ENCODE measurements at places on chromosomes 12 and 14. TPM values are rescaled to one million over a fixed set of nuclear protein-coding genes. Genes with fewer than 3 reads are reported as not detected.

- DNase-seq, result no peak
Observed at GRCh38 chr12:128767518-128767917, 56.2 kb downstream of the SLC15A4 start.

DNA sequence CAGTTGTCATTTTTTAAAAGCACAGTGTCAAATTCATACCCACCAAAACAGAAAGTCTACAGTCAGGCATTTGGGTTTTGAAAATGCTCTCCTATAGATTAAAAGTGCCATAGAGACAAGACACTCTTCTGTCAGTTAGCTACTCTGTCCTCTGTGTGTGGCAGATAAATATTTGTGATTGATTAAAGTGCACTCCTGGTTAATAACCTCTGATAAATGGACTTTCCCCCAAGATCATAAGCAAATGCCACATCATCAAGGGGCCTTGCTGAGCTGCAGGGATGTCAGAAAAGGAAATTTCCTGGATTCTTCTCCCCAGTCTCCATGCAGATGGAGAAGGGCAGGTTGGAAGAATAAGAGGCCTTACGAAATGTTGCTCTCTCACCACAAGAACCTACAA, 1329.5 kb upstream of the TMEM132C start:
- DNase-seq, result no peak

- no peak for DNase-seq
Observed at GRCh38 chr14:97061714-97062113, 264.5 kb downstream of the VRK1 start.

Gene FGF6
- not detected for total RNA-seq

DNA sequence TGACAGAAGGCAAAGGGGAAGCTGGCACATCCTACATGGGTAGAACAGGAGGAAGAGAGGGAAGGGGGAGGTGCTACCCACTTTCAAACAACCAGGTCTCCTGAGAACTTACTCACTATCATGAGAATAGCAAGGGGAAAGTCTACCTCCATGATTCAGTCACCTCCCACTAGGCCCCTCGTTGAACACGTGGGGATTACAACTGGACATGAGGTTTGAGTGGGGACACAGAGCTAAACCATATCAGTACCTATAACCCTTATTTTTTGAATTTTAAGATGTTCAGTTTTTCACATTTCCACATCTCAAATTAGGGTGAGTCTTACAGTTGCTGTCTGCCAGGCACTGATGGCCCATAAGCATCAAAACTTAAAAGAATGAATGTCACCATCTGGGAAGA, 80.2 kb upstream of the ST8SIA1 start:
- no peak for DNase-seq

- no peak for DNase-seq
Observed at GRCh38 chr12:101407049-101407435, 530 bp downstream of the ARL1 start.

DNA sequence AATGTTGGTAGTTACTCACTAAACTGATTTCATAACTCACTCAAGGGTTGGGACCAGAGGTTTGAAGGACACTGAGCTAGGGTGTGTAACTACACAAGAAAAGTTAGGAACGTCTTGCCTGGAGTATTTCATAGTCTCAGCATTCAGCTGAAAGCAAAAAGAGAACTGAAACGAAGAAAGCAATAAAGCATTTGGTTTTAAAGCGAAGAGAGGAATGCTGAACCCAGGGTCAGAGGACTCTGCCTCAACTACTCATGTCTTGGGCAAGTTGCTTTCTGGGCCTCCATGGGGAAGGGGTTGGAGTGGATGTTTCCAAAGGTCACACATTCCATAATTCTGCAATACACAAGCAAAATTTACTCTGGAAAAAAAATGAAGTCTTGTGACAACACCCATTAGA, 1.4 kb downstream of the GNS start:
- no peak for DNase-seq

DNA sequence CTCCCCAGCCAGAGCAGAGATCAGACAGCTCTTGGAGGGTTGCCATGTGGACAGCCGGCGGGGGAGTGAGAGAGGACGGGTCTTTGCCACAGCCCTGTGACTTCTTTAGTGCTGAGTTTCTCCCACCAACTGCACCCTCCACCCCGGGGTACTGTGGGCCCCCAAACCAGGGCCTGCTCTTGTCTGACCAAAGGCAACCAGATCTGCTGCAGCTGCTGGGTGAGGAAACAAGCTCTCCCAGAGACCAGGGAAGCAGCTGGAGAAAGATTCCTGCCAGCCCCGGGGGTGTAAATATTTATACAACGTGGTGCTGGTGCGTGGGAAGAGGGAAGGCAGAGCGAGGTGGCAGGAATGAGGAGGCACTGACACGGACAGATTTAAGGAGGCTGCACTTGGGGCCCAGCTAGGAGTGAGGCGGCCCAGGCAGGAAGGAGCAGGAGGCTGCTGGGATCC, 14.3 kb upstream of the ZFP36L1 start:
- DNase-seq, result no peak

GRCh38 chr12:11713202-11713601, 63.7 kb downstream of the ETV6 start:
- DNase-seq, result no peak

Gene CAPZA3
- total RNA-seq, result not detected

GRCh38 chr12:78540606-78541336, 323.8 kb upstream of the SYT1 start:
- DNase-seq, result no peak

Gene OTOGL
- total RNA-seq, result 0.56 TPM

Gene IAPP
- total RNA-seq, result not detected

- no peak for DNase-seq
Observed at GRCh38 chr12:46386360-46386867, 13.8 kb upstream of the SLC38A2 start.

DNA sequence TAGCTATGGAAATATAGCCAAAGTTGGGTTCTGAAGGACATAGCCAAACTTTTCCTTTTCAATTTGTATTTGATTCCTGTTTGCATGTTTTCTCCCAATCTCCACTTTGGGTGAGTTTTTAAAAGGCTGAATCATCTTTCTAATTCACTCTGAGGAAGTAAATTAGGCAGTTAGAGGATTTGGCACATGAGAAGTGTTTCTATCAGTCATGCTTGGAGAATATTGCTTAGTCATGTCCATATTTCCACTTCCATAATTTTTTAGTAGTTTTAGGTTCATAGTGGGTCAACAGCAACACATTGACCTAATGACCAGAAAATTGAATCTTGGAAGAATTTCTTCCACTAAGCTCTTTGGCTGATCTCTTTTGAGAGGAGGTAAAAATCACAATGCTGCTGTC, 21.8 kb downstream of the IRAK3 start:
- no peak for DNase-seq

Gene KCNH3
- total RNA-seq, result 0.08 TPM

DNA sequence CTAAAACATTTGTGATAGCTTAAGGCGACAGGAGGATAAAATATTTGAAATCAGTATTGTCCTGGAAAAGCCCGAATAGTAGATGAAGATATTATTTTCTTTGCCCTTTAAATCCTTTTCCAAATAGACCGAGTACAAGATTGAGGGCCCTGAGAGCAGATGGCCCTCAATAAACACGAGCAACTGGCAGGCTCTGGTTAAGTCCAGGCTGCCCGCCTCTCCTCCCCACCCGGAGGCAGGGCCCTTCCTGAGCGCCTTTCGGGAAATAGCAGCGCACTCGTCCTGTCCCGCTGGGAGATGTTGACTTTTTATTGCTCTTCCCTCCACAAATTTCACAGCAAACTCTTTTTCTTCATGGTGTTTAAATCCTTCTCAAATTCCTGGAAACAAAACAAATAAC, 50.8 kb upstream of the MAX start:
- DNase-seq, result no peak

DNA sequence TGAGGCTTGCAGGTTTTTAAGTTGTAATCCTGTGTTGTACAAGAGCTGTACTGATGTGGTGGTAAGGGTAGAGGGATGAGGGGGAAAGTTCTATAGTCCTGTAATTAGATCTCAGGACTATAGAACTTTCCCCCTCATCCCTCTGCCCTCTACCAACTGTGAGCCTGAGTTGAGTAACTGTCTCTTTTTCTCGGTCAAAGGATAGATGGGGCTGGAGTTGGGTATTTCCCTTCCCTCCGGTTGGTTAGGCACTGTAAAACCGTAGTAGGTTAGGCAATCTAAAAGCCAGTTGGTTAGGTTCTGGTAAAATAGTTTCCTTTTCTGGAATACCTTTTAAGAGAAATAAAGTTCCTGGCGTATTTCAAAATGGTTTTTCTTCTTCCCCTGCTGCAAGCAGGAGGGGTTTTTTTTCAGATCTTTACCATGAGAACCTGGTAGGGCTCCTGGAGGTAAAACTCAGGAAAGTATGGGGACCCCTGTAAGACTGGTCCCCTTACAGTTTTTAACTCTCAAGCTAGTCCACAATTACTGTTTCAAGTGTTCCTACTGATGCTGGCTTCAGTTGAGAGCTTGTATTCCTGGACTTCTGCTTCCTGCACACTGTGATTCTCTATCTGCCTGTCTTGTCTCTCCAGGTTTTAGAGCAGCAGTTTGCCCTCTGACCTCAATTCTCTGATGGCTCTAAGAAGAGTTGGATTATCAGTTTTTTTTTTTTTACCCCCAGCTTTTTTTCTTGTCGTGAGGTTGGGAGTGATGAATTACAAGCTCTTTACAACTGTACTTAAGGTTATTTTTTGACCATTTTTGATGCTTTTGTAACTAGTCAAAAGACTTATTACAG, 58.7 kb downstream of the FUT8 start:
- DNase-seq, result peak; percentile 53

- DNase-seq, result no peak
Observed at GRCh38 chr12:131007031-131007739, 53.5 kb downstream of the ADGRD1 start.

Gene LBHD2
- not detected for total RNA-seq

DNA sequence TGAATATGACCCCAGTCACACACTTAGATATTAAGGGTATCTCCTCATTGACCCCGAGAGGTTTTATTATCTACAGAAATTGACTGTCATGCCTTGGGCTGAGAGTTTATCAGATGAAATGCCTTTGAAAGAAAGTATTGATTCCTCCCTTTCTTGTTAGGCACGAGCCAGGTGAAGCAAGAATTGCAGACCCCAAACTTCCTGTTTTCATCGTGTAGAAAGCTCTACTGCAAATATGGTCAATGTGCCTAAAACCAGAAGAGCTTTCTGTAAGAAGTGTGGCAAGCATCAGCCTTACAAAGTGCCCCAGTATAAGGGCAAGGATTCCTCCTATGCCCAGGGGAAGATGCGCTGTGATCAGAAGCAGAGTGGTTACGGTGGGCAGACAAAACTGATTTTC, 143.9 kb upstream of the FUT8 start:
- no peak for DNase-seq

DNA sequence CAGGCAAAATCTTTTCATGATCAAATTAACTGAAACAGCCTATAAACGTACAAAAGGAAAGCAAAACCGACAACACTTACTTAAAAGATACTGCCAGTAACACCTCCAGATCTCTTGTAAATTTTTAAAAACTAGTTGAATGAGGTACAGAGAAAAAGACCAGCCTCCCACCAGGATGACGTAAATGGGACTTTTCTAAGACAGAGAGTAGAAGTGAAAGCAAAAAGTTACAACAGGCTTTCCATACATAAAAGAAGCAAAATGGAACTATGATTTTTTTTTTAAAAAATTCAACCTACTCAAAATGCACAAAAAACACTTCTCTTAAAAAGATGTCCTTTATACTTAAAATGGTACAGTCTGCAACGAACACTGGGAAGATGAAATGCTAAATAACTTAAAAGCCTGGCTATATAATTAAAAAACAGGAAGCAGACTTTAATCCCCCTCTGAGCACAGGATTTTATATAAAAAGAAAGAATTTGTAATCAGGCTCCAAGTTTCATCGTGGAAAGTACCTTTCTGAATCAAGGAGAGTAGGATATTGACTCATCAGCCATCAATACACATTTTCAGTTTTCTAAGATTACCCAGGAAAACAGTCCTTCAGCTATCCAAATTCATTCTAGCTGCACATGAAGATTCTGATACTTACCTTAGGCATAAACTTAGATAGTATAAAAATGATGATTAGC, 14.2 kb upstream of the MYO1A start:
- peak; percentile 69 for DNase-seq

Gene ENDOU
- not detected for total RNA-seq

DNA sequence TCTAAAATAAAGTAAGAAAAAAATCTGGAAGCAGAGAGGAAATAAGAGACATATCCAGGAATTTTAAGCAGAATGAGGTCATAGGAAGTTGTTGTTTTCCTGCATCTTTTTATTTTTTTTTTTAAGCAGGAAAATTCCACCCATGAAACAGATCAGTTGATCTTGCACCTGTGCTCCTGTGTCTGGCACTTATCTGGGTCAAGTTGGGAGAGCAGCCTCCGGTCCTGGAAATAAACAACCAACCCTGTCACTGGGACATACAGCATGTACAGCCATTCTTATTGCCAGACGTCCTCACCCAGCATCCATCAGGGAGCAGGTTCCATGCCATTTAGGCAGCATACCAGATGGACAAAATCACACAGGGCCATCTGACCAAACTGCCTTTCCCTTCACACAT, 266.0 kb upstream of the BTG1 start:
- no peak for DNase-seq

DNA sequence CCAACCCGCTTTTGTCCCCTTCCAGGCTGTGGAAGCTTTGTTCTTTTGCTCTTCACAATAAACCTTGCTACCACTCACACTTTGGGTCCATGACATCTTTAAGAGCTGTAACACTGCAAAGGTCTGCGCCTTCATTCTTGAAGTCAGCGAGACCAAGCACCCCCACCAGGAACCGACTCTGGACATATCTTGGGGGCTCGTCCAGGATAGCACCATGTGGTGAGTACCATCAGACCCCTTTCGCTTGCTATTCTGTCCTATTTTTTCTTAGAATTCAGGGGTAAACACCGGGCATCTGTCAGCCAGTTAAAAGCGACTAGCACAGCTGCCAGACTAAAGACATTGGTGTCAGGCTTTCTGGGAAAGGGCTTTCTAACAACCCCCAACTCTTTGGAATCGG, 137.6 kb upstream of the PPFIA2 start:
- DNase-seq, result no peak

Gene CFAP251
- total RNA-seq, result 0.85 TPM

- no peak for DNase-seq
Observed at GRCh38 chr14:91961297-91962220, 14.1 kb upstream of the FBLN5 start.

GRCh38 chr12:28958553-28959195, 190.4 kb upstream of the FAR2 start:
- DNase-seq, result no peak

Gene GLIPR1L1
- total RNA-seq, result not detected

DNA sequence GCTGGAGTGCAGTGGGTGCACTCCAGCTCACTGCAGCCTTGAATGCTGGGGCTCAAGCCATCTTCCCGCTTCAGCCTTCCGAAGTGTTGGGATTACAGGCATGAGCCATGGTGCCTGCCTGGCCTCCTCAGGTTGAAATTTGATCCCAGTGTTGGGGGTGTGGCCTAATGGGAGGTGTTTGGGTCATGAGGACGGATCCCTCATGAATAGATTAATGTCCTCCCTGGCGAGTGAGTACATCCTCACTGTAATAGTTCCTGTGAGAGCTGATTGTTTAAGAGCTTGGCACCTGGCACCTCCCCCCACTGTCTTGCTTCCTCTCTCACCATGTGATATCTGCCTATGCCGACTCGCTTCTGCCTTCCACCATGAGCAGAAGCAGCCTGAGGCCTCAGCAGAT, 84.7 kb downstream of the TSPAN9 start:
- DNase-seq, result no peak

Gene HCAR1
- 0.05 TPM for total RNA-seq

Gene KRT81
- 0.35 TPM for total RNA-seq

GRCh38 chr14:104315625-104316024, 177.2 kb downstream of the KIF26A start:
- no peak for DNase-seq
